ENCODE measurements at places on chromosomes 1 and 21.
A peak's percentile ranks its signal among the peaks of the same experiment; 100 is the strongest.

GRCh38 chr1:59236721-59237545 is 60.0 kb upstream of the FGGY start:
- no peak for DNase-seq

DNA sequence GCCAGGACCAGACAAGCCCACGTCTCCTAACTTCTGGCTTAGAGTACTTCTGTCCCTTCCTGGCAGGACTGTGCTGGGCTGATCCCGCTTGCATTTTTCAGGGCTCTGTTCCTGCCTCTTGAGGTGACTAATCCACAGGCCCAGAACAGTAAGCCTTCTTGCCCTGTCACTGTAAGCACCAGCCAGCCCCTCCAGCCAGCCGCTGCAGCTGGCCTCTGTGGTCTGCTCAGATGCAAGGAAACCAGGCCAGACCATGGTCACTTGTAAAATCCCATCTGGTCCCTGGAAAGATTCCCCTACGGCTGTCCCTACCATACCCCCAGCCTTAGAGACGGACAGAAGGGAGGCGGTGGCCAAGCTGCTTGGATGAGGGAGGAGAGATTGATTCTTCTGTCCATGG is 74.2 kb downstream of the KIRREL1 start:
- no peak for DNase-seq

DNA sequence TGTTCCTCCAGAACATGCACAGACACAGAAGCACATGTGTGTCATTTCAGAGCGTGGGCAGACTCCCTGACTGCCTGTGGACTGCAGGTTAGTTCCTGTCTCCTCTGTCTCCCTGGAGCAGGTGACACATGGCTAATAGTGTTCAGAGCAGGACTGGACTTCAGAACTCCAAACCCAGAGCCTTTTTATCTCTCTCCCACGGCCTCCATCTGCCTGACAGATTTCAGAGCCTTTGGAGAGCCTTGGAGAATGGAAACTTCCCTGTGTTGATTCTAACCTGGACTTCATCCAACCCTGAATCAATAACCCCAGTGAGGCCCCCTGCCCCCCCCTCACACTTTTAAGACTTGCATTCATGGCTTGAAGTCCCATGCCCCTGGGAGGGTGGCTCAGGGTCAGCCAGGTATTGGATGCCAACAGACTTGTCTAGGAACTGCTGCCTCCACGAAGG is 44.4 kb downstream of the C1orf198 start:
- DNase-seq, result no peak

DNA sequence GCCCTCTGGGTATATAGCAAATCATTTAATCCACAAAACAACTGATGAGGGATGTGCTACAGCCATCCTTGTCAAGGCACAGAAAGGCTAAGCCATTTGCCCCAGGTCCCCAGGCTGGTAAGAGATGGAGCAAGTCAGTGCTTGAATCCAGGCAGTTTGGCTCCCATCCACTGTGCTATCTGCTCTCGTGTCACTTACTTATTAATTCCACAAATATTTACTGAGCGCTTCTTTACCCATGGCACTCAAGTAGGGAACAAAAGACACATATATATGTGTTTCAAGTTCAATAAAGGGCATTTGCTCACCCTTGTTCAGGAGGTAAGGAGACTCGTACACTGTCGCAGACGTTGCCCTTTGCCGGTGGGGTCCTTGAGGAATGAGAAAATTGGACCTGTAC is 38.6 kb upstream of the MPZL1 start:
- peak; percentile 21 for DNase-seq

- no peak for DNase-seq
These were observed 46.2 kb downstream of the SH3GLB1 start for GRCh38 chr1:86750530-86750929.

- DNase-seq, result peak; percentile 51
These were observed 186.3 kb downstream of the NFIA start for GRCh38 chr1:61268546-61269240.

GRCh38 chr1:41484402-41485241 is at the start of gene EDN2:
EDN2 (minus strand) TSS chr1:41484683; CDS start chr1:41484601, 82 bp downstream.
- DNase-seq, result peak; percentile 100

DNA sequence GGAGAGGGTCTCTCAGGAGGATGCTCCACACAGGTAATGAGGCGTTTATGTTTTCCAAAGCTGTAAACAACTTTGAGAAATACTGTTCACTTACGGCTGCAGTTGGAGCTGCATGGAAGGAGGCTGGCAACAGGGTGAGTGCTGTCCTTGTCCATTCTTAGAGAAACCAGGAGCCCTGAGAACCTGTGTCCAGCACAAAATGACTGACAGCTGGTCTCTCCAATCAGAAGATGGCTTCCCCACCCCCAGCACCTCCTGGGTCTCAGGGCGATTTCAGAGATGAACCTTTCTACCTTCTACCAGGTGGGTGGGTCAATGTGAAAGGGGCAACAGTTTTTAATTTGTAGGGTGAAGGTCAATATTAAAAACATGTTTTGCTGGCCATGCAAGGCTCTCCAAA is 353.6 kb downstream of the NPHP4 start:
- DNase-seq, result no peak

- DNase-seq, result no peak
These were observed 34.6 kb upstream of the TLR5 start for GRCh38 chr1:223177681-223178080.

DNA sequence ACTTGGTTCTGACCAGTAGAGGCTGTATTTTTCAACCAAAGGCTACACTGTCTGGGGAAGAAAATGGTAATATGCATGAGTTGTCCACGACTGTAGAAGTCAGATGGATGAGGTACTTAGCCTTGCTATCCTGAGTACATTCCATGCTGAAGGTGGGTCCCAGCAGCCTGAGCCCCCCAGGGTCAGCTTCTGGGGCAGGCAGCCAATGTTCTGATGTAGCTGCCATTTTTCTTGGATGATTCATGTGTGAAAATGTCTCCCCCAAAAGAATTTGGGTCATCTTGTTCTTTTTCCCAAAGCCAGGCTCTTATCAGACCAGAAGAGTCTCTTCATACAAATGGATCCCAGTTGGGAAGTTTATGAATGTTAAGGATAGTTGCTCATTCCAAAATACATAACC is 172.2 kb upstream of the UBE2U start:
- DNase-seq, result no peak

DNA sequence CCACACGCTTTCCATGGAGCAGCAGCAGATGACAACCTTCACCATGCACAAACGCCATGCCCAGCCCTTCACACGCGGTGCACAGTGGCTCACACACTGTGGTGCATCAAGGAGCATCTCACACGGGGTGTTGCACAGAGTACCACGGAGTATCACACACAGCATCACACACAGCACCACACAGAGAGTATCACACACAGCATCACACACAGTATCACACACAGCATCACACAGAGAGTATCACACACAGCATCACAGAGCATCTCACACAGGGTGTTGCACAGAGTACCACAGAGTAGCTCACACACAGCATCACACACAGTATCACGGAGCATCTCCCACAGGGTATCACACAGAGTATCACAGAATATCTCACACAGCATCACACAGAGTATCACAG is 122.2 kb upstream of the RAB4A start:
- no peak for DNase-seq

GRCh38 chr1:184296466-184297243 is 90.2 kb upstream of the C1orf21 start:
- no peak for DNase-seq

DNA sequence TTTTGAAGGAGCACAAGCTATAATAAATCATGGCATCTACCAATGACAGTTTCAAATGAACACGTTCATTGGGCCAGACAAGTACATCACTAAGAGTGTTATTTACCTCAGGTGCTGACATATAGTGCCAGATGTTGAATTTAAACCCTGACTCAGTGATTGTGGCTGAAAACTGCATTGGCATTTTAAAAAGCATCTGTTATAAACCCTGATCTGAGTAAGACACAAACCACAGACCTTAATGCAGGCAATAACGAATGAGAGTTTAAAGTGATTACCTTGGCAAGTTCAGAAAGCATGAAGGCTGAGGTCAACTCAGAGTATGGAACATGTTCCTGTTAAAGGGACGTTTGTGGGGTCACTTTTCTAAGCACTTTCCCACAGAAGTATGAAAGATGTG is 865.1 kb upstream of the TMPRSS15 start:
- DNase-seq, result no peak

DNA sequence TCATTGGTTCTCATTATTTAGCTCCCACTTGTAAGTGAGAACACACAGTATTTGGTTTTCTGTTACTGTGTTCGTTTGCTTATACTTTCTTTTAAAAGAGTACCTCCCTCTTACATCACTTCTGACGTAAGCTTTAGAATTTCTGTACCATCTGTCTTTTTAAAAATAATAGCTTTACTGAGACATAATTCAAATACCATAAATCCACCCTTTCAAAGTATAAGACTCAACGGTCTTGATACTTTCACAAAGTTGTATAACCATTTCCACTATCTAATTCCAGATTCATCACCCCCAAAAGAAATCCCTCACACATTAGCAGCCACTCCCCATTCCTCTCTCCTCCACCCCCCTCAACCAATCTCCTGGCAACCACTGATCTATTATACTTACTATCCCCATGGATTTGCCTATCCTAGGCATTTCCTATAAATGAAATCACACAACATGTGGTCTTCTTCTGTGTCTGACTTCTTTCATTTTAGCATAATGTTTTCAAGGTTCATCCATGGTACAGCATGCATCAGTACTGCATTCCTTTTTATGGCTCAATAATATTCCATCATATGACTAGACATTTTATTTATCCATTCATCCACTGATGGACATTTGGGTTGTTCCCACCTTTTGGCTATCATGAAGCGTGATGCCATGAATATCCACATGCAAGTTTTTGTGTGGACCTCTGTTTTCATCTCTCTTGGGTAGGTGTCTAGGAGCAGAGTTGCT is 104.7 kb downstream of the HLCS start:
- no peak for DNase-seq

- peak; percentile 90 for DNase-seq
These were observed 32.9 kb upstream of the DIPK1A start for GRCh38 chr1:92994105-92994712.

DNA sequence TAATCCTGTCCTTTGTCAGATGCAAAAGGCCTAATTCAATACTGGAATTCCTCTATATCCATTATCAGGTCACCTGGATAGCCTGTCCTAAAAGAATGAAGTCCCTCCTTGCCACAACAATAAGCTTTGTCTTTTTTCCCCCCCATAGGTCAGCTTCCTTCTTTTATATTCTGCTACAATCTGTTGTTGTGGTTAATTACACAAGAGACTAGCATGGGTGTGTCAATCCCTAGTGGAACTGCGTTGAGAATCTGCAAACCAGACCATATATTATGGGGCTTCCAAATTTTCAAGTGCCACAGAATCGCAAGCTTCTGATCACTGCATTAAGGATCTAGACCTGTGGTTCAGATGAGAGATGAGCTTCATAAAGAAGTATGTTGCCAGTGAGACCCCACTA is 349.6 kb downstream of the SMYD3 start:
- DNase-seq, result no peak

GRCh38 chr1:43764581-43764980 is 57.2 kb downstream of the ST3GAL3 start:
- DNase-seq, result peak; percentile 87

DNA sequence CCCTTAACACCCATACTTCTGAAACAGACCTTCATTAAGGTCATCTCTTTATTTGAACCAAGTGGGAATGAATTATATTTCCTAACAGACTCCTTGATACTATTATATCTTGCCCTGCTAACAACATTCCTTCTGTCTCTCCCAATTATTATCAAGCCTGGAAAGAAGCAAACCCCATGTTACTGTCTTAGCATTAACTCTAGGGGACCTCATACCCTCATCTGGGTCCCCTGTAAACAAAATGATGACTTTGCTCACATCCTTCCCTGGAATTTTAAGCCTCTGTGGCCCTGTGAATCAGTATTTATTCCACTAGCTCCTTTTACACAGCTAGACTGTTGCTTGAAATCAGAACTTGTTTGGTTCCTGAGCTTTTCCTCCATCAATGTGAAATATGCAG is 38.3 kb upstream of the BCL10 start:
- no peak for DNase-seq

GRCh38 chr1:224726441-224727182 is 110.5 kb downstream of the CNIH3 start:
- DNase-seq, result no peak

DNA sequence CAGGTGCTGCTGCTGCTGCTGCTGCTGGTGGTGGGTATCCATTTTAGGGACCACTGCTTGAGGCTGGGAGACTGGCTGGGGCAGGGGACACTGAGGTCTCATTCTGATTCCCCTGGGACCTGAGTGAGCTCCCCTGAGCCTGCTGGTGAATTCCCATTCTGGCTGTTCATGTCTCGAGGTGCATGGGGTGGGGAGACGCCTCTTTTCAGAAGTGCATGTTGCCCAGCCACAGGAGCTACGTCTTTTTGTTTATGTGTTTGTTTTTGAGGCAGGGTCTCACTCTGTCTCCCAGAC is 133.4 kb downstream of the RHOU start:
- no peak for DNase-seq

DNA sequence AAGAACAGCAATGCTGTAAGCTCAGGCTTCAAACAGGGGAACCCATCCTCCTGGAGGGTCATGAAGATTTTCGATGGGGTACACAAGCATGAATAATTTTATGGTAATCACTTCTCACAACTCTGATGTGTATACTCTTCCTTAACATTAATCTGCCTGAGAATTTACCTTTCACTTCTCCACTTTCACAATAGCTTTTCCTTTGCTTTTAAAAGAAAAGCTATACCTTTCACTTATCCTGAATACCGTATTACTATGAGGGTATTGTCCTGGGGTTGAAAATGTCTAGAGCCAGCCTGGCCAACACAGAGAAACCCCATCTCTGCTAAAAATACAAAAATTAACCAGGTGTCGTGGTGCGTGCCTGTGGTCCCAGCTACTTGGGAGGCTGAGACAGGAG is 12.7 kb upstream of the ZYG11B start:
- no peak for DNase-seq

- DNase-seq, result peak; percentile 56
These were observed 39.5 kb downstream of the EPHB2 start for GRCh38 chr1:22749919-22750684.

DNA sequence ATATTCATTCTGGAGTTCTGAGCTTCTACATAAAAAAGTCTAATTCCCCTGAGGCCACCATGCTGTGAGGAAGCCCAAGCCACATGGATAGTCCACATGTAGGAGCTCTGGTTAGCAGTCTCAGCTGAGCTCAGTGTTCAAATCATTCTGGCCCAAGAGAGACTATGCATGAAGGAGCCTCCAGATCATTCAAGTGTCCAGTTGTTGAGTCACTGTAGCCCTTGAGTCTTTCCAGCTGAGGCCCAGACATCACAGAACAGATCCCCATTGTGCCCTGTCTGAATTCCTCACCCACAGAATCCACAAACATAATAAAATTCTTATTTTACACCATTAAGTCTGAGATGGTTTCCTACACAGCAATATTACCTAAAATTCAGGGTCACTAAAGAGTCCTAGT is 107.0 kb upstream of the NGF start:
- DNase-seq, result no peak

- DNase-seq, result no peak
These were observed 5.5 kb downstream of the GBP6 start for GRCh38 chr1:89369331-89369730.

DNA sequence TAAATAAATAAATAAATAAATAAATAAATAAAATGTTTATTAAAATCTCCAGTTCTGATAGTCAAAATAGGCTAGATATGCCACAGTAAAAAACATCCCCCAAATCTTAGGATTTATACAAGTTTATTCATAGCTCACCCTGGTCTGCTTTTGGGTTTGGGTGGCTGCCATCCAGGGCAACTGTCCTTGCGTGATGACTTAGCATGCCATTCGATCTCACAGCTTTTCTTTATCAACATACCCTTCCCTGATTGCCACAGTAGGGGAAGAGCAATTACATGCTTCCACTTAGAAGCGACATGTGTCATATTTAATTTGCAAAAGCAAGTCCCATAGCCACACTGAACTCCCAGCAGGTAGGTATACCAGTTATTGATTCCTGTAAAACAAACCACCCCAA is 52.7 kb downstream of the TEX35 start:
- no peak for DNase-seq

GRCh38 chr1:205913451-205914154 is 29.7 kb downstream of the SLC26A9 start:
- no peak for DNase-seq
